ENCODE measurements at places on chromosomes 4 and X.

DNA sequence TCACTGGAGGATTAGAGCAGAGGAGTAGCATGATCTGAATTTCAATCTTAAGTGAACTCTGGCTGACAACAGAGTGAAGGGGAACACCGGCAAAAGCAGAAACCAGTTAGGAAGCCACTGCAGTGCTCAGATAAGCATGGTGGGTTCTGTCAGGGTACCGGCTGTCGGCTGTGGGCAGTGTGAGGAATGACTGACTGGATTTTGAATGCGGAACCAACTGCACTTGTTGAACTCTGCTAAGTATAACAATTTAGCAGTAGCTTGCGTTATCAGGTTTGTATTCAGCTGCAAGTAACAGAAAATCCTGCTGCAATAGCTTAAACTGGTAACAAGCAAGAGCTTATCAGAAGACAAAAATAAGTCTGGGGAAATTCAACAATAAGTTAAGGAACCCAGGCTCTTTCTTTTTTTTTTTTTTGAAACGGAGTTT lies 5.2 kb downstream of the HTT start:
- DNase-seq = no peak

DNA sequence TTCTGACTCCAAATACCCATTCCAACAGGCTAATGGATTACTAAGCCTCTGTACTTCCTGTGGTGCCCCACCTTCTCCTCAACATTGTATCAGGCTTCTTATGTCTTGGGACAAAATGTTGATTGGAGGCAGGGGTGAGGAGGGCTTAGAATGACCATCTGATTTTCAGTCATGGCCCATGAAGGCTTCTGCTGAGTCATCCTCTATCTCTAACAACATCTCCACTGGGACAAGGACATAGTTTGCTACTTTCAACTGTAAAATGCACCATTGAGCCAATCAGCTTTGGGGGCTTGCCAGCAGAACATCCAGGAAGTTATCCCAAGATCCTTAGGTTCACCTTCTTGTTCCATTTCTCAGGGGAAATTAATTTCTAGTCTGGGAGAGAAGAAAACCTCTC lies 29.5 kb downstream of the MAGEB17 start:
- no peak for DNase-seq

GRCh38 chr4:7324651-7325121 lies 110.0 kb downstream of the PSAPL1 start:
- no peak for DNase-seq

GRCh38 chr4:136784326-136784725 lies 748.0 kb downstream of the PCDH18 start:
- no peak for DNase-seq

DNA sequence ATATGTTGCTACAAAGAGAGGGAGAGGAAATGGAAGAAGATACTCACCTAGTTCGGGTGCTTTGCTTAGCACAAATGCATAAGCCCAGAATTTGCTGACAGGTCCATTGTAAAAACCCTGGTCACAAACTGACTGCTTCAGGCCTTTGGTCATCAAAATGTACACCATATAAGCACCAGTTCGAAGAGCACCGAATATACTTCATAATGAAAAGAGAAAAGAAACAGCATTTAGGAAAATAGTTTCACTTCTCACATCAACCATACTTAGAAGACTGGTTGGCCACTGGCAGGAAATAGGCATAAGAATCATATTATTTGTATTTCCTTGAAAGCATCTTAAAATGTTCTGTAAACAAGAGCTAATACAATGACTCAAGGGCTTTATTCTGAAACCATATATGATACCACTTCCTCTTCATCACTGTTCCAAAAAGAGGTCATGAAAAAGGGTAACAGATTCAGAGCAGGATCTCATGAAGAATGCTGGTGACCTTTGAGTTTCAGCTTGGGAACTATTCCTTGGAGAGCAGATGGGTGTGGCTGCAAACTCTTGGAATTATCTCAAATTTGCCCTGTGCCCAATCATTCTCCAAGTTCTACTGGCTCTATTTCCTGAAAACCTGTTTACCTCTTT lies 138.7 kb downstream of the ELOVL6 start:
- no peak for DNase-seq

- DNase-seq = no peak
Measured at GRCh38 chrX:25016361-25016671, 551 bp upstream of the ARX start.

DNA sequence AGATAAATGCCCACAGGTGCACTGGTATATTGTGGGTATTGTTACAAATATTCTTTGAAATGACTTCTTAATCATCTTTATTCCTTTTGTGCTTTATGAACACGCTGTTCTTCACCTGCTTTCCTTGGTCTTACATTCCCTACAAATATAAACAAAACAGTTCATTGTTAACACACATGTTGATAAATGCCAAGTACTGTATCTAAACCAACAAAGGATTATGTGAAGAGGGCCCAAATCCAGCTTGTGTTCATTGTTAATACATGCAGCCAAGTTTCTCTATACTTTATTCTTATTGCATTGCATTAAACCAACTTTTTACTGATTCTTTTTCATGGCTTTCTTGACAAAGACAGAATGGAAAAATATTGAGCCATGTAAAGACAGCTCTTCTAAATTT lies 42.8 kb downstream of the AREG start:
- no peak for DNase-seq

DNA sequence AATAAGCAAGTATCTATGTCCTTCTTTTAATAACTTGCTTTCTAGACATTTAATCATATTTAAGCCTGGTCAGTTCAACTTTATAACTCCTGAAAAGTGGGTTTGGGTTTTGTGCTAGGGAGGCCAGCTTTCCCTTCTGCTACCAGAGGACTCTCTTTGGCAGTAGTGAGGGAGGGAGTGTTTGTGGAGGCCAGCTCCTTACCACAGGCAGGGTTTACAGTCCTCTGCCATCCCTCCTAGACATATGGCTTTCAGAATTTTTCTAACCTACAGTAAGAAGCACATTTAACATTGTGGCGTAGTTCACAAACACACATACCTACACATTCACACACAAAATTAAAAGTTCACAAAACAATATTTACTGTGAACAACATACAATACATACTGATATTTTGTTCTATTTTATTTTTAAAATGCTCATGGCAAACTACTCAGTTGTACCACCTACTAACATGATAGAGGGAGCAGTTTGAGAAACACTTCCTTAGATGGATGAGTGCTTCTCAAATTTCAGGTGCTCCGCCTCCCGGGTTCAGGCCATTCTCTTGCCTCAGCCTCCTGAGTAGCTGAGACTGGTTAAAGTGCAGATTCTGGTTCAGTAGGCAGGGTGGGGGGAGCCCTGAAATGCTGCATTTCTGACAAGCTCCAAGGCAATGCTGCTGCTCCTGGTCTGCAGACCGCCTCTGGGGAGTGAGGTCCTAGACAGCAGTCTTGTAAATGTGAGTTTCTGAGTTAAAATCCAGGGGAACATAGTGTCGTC lies 86.7 kb downstream of the PTTG2 start:
- no peak for DNase-seq
